ENCODE measurements at places on chromosomes 6 and 20.
A peak's percentile ranks its signal among the peaks of the same experiment; 100 is the strongest.

GRCh38 chr6:73032586-73032985 is 192.7 kb downstream of the KHDC1L start:
- peak; percentile 49 for DNase-seq

GRCh38 chr20:33732166-33732970 is 572 bp downstream of the ZNF341 start:
- peak; percentile 55 for DNase-seq

DNA sequence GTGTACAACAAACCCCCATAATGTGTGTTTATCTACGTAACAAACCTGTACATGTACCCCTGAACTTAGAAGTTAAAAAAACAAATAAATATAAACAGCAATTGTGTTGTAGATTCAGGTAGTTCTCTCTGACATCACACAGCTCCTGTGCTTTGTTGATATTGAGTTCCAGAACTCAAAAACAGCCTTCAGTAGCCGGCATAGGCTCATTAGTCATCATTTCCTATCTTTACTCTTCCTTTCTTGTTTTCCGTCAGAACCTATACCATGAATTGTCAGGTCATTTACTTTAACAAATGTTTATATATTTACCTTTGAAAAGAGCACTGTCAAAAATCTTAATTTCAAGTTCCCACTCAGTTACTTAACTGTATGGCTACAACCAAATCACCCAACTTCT is 88.8 kb downstream of the ADTRP start:
- no peak for DNase-seq

DNA sequence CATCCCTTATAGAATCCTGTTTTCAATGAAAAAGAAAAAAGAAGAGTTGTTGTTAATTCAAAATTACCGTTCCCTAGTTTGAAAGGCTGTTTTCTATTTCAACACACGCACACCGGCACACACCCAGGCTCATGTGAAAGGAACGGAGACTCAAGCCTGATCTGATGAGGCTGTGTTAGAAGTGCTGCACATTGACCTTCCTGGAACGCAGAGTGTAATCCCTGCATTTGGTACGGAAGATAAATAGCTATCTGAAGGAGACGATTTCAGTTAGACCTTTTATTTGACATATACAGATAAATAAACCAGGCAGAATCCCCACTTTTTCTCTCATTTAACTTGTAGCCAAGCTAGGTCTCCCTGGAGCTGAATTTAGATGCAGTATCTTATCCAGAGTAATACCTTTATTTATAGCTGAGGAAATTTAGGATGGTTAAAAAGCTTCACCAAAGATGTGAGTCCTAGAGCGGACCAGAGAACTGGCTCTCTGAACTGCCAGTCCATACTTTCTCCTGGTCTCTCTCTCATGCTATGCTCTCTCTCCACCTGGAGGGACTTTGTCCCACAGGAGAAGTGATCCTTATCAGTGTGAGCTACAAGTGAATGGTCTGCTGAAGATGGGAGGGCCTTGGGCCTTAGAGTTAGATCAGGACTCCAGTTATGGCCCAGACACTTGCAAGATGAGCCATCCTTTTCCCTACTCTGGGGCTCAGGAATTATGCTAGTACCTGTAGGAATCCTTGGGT is 30.6 kb downstream of the MAP3K4 start:
- no peak for DNase-seq

DNA sequence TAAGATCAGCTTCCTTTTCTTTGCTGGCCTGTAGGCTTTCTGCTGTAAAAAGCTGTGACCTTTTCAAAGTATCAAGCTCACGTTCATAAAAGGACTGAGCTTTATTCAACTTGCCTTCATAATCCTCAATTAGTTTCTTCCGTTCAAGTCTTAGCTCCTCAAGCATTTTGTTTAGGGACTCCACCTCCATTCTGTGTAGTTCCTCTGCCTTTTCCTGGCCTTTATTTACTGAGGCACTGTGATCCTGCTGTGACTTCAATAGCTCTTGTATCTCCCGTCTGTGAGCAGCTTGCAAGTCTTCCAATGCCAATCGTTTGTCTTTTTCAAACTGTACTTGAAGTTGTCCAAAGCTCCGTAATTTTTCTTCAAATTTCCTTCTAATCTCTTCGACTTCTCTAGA is 54.4 kb downstream of the FAM184A start:
- no peak for DNase-seq

DNA sequence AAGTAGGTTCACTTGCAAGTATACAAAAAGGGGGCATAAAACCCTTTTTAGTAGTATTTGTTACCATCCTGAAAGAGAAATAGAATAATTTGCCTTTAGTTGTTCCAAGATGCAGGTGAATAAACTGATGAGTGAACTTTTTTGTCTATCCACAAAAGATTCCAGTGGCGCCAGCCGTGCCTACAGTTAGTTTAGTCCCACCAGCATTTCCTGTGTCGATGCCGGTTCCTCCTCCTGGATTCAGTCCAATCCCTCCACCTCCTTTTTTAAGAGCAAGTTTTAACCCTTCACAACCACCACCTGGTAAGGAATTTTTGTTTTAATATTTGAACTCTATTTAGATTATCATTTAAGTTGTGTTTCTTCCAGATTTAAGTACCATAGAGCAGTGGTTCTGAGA is 90.9 kb downstream of the SCAF8 start:
- no peak for DNase-seq
